H9 (cell line): ENCODE measurements at places on chromosomes 7 and 10.

GRCh38 chr10:74786126-74786525, 40.3 kb upstream of the KAT6B start:
- DNase-seq = no peak

DNA sequence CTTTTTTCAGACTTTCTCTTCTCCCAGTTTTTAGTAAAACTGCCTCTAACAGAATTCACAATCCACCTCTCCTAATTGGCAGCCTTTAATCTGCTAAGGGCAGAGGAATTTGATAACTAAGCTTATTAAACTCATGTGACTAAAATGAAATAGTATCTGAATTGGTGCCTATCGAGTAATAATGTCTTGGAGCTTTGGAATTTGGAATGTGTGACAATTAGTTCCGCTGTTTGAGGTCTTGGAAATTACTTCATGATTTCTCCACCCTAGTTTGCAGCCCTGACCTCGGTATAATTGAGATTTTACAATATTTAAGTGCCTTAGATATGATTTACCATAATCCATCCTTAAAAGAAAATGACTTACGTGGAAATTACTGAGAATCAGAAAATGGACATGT, 190.4 kb upstream of the NEBL start:
- no peak for DNase-seq

DNA sequence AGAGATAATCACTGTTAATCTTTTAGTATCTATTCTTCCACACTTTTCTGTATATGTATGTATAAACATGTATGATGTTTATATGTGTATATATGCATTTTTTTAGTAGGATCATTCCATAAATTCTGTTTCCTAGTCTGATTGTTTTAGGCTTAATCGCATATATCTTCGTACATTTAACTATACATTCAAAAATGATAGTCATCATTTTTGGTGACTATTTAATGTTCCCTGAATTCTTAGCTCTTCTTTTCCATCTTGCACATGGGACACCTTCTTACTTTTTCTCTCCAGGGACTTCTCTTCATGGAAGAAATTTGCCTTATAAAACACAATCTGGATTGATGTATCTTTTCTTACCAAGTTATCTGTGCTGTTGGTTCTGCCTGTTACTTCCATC, 42.1 kb downstream of the ZNF277 start:
- DNase-seq = no peak

DNA sequence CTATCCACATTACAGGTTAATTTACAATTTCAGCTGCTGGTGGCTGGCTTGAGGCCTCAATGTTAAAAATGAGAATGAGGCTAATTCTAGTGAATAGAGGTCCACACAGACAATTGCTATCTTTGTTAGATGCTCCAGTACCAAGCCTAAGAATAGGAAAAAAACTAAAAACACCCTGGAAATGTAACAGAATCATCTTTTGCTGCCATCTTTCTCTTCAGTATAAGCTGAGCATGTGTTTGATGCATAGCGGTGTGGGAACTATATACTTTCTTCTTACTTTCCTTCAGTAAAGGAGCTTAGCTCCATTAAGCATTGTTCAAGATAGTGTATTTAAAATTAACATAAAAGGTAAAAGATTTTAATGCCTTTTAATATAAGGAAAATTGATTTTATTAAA, 5.6 kb downstream of the TMEM229A start:
- no peak for DNase-seq

DNA sequence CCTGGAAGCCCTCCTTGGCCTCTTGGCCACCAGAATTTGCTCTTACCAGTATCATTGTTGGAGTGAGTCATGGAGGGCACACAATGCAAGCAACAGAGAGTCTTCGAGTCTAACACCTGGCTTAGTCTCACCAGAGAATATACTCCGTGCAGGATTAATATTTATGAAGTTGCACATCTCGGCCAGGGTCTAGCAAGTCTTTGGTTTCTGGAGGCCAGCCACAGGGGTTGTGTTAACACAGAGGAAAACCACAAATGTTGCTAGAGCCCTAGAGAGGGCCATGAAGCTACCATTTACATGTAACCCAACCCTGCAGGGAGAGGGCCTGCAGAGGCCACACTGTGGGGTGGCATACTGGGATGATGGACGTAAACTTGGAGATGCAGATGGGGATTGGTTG, 71.8 kb downstream of the MTPN start:
- DNase-seq = no peak

- no peak for DNase-seq
Observed at GRCh38 chr10:45468079-45468478, 94.1 kb downstream of the ALOX5 start.

GRCh38 chr10:122116331-122116730, 127.4 kb downstream of the TACC2 start:
- no peak for DNase-seq

DNA sequence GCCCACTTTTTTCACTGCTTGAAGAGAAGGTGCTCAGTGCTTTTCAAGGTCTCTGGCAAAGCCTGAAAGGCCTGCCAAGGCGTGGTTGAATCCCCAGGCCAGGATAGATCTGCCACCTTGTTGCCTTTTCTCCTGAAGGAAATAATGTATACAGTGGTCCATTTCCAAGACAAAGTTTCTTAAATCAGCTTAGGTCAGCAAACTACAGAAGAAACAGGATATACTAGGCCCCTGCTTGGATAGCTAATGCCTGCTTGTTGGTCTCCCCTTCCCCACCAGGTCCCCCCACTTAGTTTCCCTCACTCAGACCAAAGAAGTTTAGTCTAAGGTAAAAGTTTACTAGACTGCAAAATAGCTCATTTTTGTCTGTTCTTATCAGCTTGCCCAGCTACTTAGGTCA, 19.9 kb downstream of the COL17A1 start:
- no peak for DNase-seq

- DNase-seq = no peak
Observed at GRCh38 chr7:116999311-116999710, 46.0 kb downstream of the ST7 start.

DNA sequence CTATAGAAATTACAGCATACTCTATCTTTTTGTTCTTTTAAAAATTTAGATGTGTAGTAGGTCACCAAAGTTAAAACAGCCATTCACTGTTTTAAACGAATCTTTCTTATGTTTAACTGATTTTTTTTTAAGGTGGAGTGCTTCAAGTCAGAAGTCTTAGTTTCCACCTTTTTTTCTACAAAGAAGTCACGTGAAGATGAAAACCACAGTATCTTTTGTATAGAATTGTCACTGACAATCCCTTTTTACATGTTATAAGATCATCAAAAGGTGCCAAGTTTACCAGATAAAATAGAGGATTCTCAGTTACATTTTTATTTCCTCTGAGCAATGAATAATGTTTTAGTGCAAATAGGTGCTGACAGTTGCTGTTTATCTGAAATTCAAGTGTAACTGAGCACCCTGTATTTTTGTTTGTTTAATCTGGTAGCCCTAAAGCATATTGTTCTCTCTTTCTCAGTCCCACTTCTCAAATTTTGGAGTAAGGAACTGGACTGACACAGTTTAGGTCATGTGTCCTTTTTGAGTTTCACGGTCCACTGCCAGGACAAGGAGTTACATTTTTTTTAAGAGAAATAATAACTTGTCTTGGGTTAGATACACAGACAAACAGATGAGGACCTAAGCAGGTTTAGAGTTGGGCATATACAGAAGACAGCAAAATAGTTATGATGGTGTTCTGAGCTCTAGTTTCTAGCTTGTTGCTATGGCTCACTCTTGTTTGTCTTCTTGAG, 233.2 kb upstream of the MBL2 start:
- no peak for DNase-seq

GRCh38 chr10:69474742-69475432, 23.6 kb downstream of the TSPAN15 start:
- DNase-seq = no peak

DNA sequence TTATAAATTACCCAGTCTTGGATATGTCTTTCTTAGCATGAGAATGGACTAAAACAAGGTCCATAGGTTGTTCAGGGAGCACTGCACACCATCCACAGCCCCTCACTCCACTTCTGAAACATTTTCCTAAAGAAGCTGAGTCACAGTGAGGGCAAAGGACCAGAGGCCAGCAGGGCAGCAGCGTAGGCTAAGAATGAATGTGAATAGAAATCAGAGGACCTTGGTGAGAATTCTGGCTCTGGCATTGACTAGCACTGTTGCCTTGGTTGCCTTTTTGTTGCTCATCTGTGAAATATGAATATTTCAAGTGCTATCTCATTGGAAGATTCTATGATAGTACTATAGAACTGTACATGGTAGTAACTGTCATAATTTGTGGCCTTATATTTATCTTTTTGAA, 41.7 kb upstream of the TOMM7 start:
- DNase-seq = no peak

DNA sequence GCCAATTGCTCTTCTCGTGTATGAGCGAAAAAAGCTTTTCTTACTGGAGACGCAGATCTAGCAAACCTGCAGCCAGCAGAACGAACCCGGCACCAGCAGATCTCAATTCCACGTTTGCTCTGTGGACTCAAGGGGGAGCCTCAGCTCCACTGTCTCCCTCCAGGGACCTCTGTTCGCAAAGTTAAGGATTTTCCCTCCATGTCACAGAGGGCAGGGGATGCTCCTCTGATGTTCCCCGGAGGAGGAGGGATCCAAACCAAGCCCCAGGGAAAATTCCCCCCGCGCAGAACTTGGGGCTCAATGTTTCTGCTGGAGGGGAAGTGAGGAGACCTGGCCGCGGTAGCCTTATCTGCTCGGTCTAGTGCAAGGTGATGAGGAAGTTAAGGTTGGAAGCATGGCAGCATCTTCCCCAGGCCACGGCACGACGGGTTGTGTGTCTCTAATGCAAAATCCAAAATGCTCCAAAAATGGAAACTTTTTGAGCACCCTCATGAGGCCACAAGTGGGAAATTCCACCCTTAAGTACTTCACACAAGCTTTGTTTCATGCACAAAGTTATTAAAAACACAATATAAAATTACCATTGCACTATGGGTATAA, 9.0 kb downstream of the IQCE start:
- peak; percentile 62 for DNase-seq
